Activated CD8-positive, alpha-beta memory T cell treated with anti-CD3 and anti-CD28 coated beads for 1 hour (primary cell): ENCODE measurements at places on chromosomes 6 and 20.

GRCh38 chr6:50995036-50995435 lies 176.4 kb downstream of the TFAP2B start:
- no peak for DNase-seq

DNA sequence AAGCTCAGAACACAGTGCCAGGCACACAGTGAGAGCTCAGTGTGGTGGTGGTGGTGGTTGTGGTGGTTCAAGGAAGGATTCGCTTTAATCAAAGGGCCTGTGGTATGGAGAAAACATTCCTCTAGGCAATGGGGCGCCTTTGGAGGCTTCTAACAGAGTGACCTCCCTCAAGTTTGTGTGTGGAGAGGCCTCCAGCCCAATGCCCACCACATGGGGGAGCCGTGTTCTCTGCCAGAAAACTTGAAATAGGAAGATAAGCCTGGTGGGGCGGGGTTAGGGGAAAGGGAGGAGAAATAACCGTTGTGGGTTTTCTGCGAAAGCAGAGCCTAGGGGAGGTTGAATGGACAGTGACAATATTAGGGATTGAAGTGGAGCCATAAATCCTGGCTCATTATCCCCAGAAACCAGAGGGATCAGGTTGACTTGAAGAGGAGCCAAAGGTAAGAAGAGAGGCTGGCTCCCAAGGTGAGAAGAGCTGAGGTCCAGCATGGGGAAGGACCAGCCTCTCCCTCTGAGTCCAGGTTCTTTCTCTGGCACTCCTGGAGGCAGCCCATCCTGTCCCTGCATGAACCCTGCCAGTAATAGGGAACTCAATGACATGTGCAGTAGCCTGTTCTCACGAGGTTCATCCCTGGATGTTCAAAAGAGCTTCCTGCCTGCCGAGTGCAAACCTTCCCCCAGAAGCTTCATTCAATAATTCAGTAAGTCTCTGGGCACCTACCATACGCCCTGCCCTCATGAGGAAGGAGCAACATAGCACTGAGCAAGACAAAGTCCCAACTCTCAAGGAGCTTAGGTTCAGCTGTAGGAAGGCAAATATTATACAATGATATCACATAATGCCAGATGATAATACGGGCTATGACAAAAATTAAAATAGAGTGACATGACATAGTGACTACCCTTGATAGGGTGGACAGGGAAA lies 51.4 kb downstream of the TGM2 start:
- DNase-seq, result no peak

GRCh38 chr20:539848-540247 lies 3.7 kb downstream of the CSNK2A1 start:
- no peak for DNase-seq

GRCh38 chr6:81800666-81801065 lies 48.2 kb upstream of the TENT5A start:
- DNase-seq, result no peak

GRCh38 chr6:3541006-3541585 lies 84.2 kb upstream of the SLC22A23 start:
- DNase-seq, result no peak

GRCh38 chr20:4767084-4767483 lies 45.4 kb downstream of the PRND start:
- DNase-seq, result no peak
